ENCODE measurements at places on chromosomes 5 and 9.

DNA sequence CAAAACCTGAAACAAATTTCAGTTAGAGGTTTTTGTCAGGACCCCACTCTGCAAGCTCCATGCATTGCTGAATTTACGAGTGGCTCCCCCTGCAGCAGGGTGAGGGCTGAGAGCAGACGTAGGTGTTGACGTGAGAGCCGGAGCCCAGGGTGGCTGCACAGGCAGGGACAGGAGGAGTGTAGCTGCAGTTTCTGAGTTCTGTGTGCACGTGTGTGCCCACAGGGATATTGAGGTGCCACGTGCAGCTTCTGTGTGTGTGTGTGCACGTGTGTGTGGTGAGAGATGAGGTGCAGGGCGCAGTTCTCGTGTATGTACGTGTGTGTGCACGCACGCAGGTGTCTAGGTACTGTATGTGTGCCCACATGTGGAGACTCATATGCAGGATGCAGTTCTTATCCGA, 14.6 kb downstream of the PLEKHG4B start:
- no peak for DNase-seq

DNA sequence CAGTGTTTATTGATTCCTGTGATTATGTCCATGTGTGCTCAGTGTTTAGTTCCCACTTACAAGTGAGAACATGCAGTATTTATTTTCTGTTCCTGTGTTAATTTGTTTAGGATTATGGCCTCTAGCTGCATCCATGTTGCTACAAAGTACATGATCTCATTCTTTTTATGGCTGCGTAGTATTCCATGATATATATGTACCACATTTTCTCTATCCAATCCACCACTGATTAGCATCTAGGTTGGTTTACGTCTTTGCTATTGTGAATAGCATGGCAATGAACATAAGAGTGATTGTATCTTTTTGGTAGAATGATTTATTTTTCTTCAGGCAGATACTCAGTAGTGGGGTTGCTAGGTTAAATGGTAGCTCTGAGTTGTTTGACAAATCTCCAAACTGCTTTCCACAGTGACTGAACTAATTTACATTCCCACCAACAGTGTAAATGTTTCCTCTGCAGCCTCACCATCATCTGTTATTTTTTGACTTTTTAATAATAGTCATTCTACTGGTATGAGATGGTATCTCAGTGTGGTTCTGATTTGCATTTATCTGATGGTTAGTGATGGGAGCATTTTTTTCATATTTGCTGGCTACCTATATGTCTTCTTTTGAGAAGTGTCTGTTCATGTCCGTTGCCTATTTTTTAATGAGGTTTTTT, 47.5 kb upstream of the ELL2 start:
- no peak for DNase-seq

- DNase-seq = no peak
Observed at GRCh38 chr5:79811081-79811480, 121.4 kb downstream of the CMYA5 start.

GRCh38 chr9:69155341-69156030, 18.6 kb upstream of the TJP2 start:
- no peak for DNase-seq

DNA sequence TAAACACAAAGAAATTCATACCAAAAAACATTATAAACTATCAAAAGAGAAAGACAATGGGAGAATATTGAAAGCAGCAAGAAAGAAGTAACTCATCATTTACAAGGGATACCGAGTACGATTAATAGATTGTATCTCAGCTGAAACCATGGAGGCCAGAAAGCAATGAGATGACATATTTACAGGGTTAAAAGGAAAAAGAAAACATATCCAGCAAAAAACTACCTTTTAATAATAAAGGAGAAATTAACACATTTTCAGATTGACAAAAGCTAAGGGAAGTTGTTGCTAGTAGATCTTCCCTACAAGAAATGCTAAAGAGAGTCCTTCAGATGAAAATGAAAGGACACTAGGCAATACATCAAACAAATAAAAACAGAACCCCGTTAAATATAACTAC, 364.8 kb upstream of the TNC start:
- no peak for DNase-seq

- DNase-seq = no peak
Observed at GRCh38 chr9:91221332-91221731, 140.4 kb downstream of the AUH start.

GRCh38 chr9:95017661-95018060, 291.2 kb downstream of the AOPEP start:
- DNase-seq = no peak

GRCh38 chr5:170154297-170154696, 48.6 kb downstream of the FOXI1 start:
- no peak for DNase-seq

DNA sequence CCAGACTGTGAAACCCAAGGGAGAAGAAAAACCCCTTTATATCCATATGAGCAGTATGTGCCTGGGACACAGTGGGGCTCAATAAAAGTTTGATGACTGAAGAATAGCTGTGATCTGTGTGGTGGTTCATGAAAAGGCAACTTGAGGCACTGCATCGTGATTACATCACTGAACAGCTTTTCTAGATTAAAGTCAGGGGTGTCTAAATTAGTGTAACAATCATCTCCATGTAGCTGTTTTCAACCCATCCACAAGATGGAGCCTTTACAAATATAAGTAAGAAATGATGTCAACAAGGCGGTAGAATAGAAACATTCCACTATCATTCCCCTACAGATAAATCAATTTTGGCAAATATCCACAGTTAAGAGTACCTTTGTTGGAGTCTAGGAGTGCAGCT, 55.5 kb downstream of the PRRC1 start:
- DNase-seq = no peak

GRCh38 chr5:170154744-170155143, 49.0 kb downstream of the FOXI1 start:
- no peak for DNase-seq

- DNase-seq = no peak
Observed at GRCh38 chr5:131943916-131944315, 1.5 kb downstream of the MEIKIN start.

DNA sequence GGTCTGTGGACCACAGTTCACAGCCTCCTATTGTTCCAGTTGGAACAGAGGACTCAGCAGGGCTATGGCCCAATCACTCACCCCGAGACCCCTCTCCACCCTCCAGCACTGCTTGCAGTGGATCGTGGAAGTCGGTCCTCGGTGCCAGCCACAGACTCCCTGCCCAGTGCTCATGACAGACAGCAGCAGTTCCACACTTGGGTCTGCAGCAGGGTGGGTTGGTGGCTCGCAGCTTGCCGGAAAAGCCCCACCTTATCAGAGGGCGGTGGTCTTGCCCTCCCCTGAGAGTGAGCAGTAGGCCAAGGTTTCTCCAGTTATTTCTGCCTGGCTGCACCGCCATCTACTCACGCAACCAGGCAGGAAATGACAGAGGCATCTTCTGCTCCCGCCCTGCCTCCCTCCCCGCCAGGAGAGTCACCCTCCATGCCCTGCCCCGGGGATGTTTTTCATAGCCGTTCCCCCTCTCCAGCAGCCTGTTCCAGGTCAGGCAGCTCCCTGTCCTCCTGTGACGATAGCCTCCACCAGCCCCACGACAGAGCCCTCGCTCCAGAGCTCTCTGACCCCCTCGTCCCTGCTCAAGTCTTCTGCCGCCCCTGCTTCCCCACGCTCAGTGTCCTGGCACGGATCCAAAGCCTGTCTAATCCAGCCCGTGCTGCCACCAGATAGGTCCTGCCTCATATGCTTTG, 34.5 kb downstream of the UNC5A start:
- DNase-seq = no peak

- DNase-seq = no peak
Observed at GRCh38 chr5:109325456-109325855, 84.3 kb downstream of the PJA2 start.

- DNase-seq = no peak
Observed at GRCh38 chr9:27433631-27434325, 90.3 kb upstream of the IFNK start.

GRCh38 chr9:98964201-98964600, 20.5 kb downstream of the COL15A1 start:
- DNase-seq = no peak

DNA sequence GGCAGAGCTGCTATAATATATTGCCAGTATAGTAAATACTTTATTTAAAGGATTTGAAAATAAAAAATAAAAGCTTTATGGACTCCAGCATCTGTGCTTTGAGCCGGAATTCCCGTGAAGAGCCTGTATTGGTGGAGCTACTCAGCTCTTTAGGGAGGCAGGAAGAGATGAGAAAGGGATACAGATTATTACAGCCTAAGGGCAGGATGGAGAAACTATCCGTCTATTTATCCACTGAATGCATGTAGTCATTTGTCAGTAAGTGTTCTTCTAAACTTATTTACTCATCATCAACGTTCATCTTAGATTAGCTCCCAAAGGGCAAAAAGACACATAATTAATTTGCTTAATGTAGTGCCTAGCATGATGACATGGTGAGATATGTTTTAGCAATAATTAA, 48.4 kb downstream of the SLC1A1 start:
- no peak for DNase-seq

- DNase-seq = no peak
Observed at GRCh38 chr5:56624751-56625150, 190.6 kb upstream of the MAP3K1 start.

- DNase-seq = no peak
Observed at GRCh38 chr5:65776441-65777141, 54.6 kb downstream of the NLN start.

GRCh38 chr5:96629774-96630173, 32.4 kb upstream of the CAST start:
- DNase-seq = no peak

GRCh38 chr5:155936520-155937406, 390.2 kb upstream of the SGCD start:
- no peak for DNase-seq

DNA sequence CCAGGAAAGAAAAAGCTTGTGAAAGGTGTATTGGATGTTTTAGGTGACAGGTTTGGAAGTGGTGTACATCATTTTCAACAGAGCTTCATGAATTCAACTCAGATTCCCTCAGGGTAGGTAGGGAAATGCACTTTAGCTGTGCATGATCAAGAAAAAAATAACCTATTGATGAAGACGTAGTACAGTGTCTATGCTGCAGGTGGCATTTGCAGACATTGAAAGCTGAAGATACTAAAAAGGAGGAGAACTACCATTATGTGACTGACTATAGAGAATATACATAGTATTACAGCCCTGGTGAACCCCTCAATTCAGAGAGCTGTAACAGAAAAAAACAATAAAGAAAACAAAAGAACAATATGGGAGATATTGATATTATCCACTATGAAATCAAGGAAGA, 2344.7 kb upstream of the ACO1 start:
- no peak for DNase-seq

- DNase-seq = no peak
Observed at GRCh38 chr5:14582797-14583137, 1.2 kb downstream of the OTULINL start.
